ENCODE measurements at places on chromosomes 16 and 17.

DNA sequence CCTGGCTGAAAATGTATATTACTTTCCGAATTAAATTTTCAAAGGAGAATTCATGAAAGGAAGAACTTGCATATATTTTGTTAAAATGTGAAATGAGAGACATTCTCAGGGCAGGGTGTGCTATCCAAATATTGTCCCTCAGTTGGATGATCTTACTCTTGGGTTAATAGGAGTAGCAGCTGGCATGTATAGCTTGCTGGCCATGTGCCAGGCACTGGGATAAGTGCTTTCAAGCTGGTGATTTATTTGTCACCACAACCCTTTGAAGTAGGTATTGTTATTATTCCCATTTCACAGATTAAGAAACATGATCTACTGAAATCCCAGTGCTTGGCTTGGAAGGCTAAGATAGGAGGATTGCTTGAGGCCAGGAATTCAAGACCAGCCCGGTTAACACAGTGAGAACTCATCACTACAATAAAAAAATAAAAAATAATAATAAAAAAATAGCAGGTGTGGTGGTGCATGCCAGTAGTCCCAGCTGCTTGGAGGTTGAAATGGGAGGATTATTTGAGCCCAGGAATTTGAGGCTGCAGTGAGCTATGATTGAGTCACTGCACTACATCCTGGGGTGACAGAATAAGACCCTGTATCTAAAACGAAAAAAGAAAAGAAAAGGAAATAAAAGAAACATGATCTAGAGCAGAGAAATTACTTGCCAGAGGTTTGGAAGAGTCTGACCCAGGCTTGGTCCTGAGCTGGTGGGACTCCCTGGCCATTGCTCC is 11.6 kb upstream of the MPHOSPH6 start:
- DNase-seq, result no peak

GRCh38 chr16:85878407-85878806 is 20.6 kb upstream of the IRF8 start:
- no peak for DNase-seq

- DNase-seq, result no peak
Observed at GRCh38 chr17:43025766-43026537, 921 bp downstream of the RND2 start.

GRCh38 chr17:36525888-36526287 is 8.8 kb downstream of the MYO19 start:
- no peak for DNase-seq

DNA sequence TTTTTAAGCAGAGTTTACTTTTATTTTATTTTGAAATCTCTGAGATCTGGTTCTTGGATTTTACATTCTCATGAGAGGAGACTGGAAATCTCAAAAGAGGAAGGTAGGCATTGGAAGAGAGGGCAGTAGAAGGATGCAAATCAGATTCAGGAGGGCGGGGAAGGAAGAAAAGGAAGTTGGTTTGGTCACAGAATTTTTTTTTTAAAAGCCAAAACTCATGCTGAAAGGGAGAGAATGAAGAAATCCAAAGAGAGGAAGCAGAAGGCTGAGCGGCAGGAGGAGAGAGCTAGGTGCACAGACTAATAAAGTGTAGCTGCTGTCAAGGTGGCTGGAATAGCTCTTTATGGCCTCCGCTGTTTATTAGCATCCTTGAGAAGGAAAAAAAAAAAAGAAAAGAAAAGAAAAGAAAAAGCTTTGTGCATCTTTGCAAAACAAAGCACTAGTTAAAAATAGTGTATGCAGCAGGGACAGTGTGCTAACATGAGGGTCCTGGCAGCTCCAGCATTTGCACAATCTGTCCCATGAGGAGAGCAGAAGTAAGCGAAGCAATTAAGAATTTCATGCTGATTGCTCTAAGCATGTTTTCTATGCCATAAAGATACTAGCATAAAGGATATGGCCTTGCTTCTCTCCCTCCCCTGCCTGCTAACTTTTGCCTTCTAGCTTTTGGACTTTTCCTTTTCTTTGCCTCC is 194.2 kb downstream of the ZFHX3 start:
- DNase-seq, result no peak

- DNase-seq, result no peak
Observed at GRCh38 chr16:19338335-19338734, 52.8 kb downstream of the CLEC19A start.

- DNase-seq, result no peak
Observed at GRCh38 chr17:34177642-34178041, 77.4 kb upstream of the CCL2 start.

GRCh38 chr17:71699907-71700306 is 420.9 kb upstream of the SOX9 start:
- no peak for DNase-seq

- DNase-seq, result no peak
Observed at GRCh38 chr16:62829607-62830006, 793.4 kb upstream of the CDH8 start.

DNA sequence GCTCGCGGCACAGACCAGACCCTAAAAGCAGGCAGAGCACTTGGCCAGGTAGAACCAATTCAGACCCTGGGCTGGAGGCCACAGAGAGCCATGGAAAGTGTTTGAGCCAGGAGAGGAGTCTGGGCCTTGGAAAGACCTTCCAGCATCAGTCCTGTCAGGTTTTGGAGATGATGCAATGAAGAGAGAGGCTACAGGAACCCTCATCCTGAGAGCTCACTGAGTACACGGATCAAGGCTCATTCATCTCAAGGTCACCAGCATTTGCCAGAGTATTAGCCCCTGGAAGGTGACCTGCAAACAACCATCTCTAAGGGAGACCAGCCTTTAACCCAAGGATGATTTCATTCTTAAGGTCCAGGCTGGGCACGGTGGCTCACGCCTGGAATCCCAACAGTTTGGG is 27.8 kb downstream of the TLE7 start:
- no peak for DNase-seq

DNA sequence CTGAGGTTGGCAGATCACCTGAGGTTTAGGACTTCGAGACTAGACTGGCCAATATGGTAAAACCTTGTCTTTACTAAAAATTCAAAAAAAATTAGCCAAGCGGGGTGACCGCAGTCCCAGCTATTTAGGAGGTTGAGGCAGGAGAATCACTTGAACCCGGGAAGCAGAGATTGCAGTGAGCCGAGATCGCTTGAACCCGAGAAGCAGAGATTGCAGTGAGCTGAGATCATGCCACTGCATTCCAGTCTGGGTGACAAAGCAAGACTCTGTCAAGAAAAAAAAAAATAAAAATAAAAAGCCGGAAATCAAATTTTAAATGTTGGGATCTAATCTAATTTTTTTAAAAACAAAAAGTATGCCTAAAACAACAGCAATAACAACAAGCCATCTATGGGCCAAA is 56.3 kb downstream of the ABCC1 start:
- DNase-seq, result no peak

- peak; percentile 72 for DNase-seq
Observed at GRCh38 chr17:47705536-47706530, 11.9 kb downstream of the TBKBP1 start.

DNA sequence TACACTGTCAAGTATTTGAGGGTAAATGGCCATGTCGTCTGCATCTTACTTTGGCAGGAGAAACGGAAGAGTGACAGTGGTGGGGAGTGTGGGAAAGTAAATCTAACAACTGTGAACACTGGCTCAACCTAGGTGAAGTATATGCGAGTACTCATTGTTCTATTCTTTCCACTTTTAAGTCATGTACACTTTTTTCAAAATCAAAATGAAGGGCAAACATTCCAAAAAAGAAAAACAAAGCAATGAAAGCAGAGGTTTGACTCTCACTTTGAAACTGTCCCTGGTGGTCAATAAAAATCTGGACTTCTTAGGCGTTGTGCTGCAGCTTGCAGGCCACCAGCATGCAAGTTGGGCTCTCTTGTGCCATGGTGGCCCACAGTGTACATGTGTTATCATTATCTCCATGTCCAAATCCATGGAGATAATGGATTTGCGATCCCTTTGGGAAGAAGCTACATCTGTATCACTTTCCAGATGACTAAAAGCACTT is 32.7 kb downstream of the STAT5B start:
- DNase-seq, result no peak

- no peak for DNase-seq
Observed at GRCh38 chr16:76683051-76683450, 405.9 kb downstream of the CNTNAP4 start.

DNA sequence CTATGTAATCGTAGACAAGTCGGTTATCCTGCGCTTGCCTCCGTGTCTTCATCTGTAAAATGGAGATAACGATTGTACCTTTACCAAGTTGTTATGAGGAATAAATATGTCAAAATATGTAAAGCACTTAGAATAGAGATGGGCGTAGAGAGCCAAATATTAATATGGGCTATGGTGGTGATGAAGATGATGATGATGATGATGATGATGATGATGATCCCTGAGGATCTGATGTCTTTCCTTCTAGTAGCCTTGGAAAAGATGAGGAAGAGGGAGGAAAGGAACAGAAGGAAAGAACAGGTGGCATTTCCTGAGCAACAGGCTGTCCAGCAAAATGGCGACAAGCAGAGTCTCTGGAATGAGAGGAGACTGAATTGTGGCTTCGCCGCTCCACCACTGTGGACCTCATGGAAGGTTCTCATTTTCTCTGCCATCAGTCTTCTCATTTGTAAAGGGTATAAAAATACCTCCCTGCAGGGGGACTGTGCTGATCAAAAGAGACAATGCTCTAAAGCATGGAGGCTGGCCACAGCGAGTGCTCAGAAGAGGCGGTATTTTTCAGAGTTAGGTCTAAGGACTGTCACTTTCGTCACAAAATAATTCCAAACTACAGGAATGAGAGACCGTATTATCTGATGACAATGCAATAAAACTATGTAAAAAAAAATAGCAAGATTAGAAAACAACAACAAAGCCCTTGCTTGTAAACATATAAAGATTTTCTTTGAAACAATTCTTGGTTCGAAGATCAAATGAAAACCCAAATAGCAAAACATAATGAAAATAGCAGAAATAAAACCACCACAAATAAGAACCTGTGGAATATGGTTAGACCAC is 17.2 kb upstream of the RCVRN start:
- DNase-seq, result no peak

GRCh38 chr16:13896543-13897182 is 23.3 kb upstream of the ERCC4 start:
- no peak for DNase-seq

GRCh38 chr16:12201866-12202265 is 225.3 kb downstream of the SNX29 start:
- no peak for DNase-seq

DNA sequence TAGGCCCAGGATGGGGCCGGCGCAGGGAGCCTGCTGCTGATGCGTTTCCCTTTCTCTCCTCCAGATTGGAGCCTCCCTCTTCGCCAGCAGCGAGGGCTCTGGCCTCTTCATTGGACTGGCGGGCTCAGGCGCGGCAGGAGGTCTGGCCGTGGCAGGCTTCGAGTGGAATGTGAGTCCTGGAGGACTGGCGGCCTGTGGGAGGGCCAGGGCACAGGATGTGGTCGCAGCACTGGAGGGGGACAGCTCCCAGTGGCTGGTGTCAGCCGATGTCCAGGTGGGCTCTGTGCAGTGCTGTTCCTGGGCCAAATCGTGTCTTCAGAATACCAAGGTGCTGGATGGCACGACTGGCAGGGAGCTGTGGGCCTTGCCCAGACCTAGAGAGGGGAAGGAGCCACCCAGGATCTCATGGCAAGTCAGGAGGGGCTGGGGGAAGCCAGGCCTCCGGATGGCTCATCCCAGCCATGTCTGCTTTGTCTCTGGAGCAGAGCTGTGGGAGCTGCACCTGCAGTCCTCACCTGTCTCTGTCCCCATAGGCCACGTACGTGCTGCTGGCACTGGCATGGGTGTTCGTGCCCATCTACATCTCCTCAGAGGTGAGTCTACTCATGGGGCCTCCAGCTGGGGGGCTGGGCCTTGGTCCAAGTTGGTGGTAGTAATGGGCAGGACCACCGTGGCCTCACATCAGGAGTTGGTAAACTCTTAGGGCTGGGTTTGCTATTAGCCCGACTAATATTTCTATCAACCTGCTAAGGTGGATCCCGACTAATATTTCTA is 7.3 kb downstream of the SLC5A10 start:
- no peak for DNase-seq

DNA sequence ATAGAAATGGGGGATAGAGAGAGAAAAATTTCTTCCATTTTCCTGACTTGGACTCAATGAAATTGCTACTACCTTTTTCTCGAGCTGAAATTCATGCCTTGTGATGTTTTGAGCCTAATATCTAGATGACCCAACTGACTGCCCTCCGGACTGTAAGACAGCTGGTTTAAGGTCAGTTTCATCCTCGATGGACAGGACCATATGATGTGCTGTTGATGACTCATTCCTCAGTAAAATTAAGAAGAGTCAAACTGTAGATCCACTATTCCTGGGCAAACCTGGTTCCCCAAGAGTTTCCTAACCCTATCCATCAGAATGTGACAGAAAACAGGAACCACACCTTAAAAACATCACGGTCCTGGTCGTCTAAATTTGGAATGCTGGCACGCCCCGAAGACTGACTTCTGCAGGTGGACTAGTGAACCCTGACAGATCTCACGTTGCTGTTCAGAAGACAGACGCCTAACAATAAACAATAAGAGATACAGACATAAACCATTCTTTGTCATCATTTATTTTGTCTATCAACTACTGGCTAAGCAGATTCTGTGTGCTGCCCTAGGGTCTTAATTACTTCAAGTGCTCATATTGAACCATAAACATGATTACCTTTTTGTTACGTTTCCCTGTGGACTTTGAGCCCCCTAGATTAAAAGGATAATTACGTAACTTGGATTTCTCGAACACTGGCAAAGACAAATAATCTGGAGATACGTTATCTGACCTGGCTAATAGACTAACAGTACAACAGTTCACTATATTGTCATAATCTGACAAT is 45.1 kb upstream of the NOS2 start:
- DNase-seq, result no peak

DNA sequence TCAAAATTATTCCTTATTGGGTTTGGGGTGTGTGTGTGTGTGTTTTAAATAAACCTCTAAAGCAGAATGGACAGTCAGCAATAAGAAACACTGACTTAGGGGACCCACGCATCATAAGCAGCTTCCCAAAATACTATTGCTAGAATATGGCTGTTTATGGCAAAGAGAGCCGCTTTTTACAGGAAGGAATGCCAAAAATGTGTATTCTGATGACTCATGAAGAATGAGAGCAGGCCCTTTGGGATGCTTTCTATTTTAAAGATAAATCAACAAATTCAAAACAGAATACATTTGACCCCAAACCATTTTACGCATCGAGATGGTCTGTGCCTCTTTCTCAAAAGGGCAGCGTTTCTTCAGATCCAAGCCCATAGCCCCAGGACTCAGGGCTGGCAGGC is 37.5 kb downstream of the ARHGAP17 start:
- no peak for DNase-seq

GRCh38 chr17:9729735-9730420 is 61.5 kb downstream of the DHRS7C start:
- DNase-seq, result no peak

DNA sequence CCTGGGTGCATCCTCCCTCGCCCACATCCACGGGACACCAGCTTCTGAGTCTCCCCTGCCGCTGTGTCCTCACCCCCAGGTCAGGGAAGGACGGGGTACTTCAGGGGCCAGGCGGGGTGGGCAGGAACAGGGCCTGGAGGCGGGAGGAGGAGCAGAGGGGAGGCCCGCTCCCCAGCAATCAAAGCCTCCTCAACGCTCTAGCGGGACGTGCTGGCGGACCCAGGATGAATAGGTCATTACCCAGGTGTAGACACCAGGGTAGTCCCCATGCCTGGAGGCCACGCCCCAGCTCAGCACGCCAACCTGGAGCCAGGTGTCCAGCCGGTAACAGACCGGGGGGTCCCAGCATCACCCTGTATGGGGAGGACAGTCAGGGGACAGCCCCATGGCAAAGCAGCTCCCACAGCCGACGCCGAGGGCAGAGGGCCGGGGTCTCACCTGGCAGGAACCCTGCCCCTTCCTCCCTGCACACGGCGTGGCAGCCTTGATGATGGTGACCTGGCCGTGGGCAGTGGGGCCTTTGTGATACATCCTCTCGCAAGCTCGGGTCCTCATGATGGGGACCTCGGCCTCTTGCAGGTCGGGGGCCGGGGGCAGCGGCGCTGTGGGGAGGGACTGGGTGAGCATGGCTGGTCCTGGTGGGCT is 24.2 kb downstream of the TPSD1 start:
- no peak for DNase-seq

Data from stimulated activated CD4-positive, alpha-beta T cell treated with anti-CD3 and anti-CD28 coated beads, Interleukin-4, amount 100 ng/mL, for 4 hours (primary cell).